ENCODE measurements at places on chromosomes 7 and 10. TPM values are rescaled to one million over a fixed set of nuclear protein-coding genes. Genes with fewer than 3 reads are reported as not detected.

ACHE gene
- 0.27 TPM for total RNA-seq

GRCh38 chr10:59829024-59829423 is 75.8 kb upstream of the MRLN start:
- DNase-seq: no peak

GRCh38 chr10:60513281-60513680 is 123.6 kb upstream of the ANK3 start:
- DNase-seq: no peak

DNA sequence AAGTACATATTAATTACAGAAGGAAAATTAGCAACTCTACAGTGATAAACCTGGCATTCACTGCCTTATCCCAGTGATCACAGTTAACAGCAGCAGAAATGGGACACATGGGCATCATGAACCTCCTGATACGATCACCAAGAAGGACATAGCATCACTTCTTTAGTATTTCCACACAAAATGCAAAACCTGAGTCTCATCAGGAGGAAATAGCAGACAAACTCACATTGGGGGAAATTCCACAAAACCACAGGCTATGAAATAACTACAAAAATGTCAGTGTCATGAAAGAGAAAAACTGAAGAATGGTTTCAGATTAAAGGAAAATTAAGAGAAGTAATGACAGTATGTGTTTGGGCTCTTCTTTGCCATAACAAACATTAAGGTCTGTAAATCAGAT is 12.0 kb upstream of the PURB start:
- no peak for DNase-seq

DNA sequence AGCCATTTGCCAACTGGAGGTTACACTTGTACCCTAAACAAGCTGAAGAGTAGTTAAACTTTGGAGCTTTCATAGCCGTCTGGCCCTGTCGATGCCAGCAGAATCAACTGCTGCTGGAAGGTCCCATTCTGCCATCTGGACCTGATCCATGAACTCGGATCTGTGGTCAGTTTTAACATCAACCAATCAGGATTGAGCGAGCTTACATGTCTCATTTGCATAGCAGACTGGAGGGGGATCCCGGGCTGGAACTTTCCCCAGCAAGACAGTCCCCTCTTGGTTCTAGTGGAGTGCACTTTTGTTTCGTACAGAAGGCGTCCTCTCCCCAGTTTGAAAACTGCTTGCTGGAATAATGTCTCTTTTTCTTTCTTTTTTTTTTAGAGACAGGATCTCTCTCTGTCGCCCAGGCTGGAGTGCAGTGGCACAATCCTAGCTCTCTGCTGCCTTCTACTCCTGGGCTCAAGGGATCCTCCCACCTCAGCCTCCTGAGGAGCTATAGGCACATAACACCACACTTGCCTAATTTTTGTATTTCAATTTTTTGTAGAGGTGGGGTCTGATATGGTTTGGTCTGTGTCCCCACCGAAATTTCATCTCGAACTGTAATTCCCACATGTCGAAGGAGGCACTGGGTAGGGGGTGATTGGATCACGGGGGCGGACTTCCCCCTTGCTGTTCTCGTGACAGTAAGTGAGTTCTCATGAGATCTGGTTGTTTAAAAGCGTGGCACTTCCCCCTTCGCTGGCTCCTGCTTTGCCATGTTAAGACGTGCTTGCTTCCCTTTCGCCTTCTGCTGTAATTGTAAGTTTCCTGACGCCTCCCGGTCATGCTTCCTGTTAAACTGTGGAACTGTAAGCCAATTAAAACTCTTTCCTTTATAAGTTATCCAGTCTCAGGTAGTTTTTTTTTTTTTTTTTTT is 42.8 kb upstream of the SEPHS1 start:
- no peak for DNase-seq

OLAH gene
- not detected for total RNA-seq

DNA sequence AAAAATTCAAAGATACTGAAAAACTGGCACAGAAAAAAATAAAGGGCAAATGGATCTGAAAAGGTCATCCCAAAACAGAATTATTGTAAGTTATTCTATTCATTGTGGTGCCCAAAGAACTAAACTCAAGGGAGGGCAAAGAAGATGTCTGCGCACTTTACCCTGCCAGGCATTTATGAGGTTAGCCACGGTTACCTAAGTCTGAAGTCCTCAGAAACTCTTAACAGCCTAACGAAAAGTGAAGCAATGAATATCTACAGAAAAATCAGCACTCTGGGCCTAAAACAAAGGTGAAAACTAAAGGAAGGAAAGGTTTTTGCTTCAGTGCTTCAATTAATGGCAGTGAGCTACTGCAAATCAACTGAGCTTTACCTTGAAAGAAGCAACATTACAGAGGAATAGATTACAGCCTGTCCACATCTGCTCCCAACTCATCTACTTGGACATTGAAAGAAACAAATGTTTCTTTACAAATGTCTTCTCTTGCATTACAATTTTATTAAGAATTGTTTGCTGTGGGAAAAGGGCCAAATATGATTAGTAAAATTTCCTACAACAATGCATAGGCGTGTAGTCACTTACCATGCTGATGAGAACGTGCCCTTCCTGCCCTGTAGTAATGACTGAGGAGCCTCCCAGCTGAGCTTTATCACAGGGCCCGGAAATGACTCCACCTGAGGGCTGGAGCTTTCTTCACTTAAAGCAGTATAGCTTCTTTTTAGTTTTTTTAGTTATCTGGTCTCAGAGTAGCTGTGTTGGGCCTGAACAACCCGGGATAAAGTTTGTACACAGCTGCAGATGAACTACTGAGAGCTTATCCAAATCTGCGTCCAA is at the start of gene TUBAL3:
TUBAL3 (minus strand) TSS at position 621 of the 834 bp plus-strand sequence; CDS start at position 585, 36 bp downstream.
- DNase-seq: peak; percentile 43

- DNase-seq: no peak
Observed at GRCh38 chr10:3791974-3792633, 7.1 kb upstream of the KLF6 start.

SLC26A3 gene
- total RNA-seq: not detected

DNA sequence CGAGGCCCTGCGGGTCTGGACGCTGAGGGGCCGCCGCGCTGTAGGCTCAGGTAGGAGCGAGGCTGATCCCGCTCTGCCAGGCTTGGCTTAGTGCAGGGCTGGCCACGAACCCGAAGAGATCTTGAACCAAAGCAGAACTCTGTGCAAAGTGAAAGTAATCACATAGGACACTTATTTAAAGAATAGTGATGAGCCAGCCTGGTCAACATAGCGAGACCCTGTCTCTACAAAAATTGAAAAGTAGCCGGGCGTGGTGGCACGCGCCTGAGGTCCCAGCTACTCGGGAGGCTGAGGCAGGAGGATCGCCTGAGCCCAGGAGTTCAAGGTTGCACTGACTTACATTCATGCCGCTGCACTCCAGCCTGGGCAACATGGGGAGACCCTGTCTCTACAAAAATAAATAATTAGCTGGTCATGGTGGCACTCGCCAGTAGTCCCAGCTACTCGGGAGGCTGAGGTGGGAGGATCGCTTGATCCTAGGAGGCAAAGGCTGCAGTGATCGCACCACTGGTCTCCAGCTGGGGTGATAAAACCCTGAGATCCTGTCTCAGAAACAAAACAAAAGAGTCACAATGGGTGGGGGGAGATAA is 541 bp downstream of the ZSCAN25 start:
- DNase-seq: no peak

DNA sequence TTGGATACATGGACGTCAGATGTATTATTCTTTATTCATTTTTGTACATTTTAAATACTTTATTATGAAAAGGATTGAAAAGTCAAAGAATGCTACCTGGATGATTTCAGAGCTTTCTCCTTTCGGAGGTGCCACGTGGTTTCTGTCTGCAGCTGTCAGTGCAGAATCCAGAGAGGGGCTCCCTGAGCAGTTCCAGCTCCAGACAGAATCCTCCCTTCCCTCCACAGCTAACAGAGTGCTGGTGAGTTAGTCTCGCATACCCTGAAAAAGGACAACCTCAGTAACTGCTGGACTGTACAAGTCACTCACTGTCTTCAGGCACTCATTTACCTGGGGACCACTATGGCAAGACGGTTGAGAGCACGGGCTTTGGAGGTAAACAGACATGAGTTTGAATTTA is 10.9 kb downstream of the DNMBP start:
- no peak for DNase-seq

DNA sequence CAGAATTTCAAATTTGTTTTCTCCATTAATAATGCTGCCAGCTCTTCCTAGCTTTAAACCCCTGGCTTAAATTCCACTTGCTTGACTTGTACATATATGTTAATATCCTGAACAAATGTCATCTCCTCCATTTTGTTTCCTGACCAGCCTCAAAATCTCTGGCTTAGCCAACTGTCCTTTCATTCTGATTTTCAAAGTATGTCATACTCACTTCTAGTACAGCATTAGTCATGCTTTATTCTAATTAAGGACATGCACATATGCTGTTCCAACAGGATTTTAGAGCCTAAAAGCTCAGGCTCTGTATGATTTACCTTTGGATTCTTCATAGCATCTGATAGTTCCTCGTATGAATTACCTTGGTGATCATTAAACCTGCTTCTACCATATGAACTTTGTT is 158.3 kb downstream of the ZNF438 start:
- no peak for DNase-seq

VIM gene
- 7,505 TPM for total RNA-seq

GRCh38 chr7:92462560-92462959 is 15.2 kb downstream of the ERVW-1 start:
- DNase-seq: no peak

GRCh38 chr7:123537026-123537642 is 2.7 kb upstream of the IQUB start:
- peak; percentile 37 for DNase-seq

- DNase-seq: no peak
Observed at GRCh38 chr10:5518143-5518542, 6.6 kb upstream of the CALML3 start.

GRCh38 chr7:6071406-6071805 is 40.2 kb downstream of the ANKRD61 start:
- no peak for DNase-seq

EVX1 gene
- total RNA-seq: not detected

- no peak for DNase-seq
Observed at GRCh38 chr7:8205031-8205387, 57.0 kb downstream of the ICA1 start.

GRCh38 chr10:35720366-35720765 is 78.3 kb upstream of the FZD8 start:
- no peak for DNase-seq

DNA sequence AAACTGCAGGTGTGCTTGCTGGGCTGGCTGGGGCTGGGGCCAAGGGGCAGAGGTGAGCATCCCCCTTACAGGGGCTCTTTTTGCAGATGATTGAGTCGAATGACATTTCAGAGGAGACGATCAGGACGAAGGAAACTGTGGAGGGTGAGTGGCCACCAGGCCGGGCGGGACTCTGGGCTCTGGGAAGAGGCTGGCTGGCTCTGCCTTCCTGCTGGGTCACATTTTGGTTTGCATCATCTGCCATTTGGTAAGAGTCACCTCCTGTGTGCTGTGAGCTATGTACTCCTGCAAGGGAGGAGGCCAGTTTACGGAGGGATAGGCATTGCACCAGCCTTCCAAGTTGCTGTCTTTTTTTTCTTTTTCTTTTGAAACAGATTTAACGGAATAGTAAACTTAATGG is 73.0 kb upstream of the GTF2IRD1 start:
- DNase-seq: no peak

TCAF2 gene
- 3.3 TPM for total RNA-seq

GRCh38 chr10:17175551-17175950 is 25.9 kb downstream of the TRDMT1 start:
- peak; percentile 77 for DNase-seq

DNA sequence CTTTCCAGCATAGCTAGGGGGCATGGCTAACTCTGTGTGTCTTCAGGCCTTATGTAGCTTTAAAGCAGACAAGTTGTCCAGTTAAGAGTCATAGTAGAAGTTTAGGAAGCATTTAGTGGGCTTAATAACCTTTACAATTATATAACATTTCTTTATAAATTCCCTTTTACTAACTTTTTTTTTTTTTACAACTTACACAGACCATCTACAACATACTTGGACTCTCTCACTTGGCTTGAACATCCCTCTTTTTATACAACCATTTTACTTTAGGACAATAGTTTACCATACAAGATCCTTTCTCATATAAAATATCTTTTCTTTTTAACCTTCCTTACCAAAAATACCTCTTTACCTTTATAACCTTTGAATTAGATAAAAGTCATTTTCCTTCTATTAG is 26.3 kb downstream of the SP4 start:
- no peak for DNase-seq

DNA sequence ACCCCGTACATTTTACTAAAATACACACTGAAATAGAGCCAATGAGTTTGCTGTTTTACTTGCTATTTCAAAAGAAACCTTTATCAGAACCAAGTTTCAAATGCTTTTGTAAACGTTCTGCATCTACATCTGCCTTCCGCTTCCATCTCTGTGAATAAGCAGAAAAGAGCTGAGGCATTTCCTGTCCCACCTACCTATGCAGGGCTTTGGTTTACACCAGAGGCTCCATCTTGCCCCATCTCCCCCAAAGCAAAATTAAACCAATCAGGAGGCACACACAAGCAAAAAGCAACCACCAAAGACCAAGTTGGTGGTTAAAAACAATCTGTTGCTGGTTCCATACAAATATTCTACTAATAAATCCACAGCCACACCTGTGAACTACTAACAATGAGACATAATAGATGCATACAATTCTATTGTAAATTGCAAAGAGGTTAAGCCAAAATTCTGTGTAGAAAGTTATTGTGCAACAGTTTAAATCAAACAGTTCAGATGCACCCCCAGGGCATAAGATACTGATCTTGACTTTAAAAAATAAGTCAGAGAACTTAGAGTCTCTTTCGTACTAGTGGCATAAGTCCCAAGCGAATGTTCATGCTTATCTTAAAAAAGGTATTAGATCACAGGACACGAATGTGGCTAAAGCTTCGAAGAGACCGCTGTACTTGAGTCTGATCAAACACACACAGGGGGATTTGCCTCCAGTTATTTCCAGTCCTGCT is 83.9 kb downstream of the FGFR2 start:
- DNase-seq: no peak

DNA sequence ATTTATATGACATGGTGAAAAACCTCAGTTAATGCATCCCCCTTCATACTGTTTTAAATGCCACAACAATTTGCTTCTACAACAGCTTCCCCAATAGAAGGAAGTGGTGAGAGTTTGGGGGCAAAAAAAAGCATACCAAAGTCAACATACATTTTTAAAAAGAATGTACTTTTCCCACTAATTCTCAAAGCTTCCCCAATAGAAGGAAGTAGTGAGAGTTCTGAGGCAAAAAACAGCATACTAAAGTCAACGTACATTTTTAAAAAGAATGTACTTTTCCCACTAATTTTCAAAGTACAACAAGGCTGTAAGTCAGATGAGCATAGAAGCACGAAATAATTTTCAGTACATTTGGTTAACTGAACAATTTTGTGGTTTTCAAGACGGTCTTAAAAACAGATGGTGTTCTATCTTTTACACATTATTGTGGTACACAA is 24.0 kb downstream of the WASL start:
- DNase-seq: no peak

- DNase-seq: no peak
Observed at GRCh38 chr7:150341263-150342120, at the start of gene RARRES2. Gene RARRES2, minus strand, starts transcription at chr7:150341629. Its CDS starts 1,020 bp downstream, at chr7:150340609.

UNC5B gene
- total RNA-seq: 1.7 TPM
